ENCODE measurements at places on chromosomes 13 and 19.

GRCh38 chr19:14035706-14036105 lies 4.1 kb downstream of the IL27RA start:
- DNase-seq: no peak

DNA sequence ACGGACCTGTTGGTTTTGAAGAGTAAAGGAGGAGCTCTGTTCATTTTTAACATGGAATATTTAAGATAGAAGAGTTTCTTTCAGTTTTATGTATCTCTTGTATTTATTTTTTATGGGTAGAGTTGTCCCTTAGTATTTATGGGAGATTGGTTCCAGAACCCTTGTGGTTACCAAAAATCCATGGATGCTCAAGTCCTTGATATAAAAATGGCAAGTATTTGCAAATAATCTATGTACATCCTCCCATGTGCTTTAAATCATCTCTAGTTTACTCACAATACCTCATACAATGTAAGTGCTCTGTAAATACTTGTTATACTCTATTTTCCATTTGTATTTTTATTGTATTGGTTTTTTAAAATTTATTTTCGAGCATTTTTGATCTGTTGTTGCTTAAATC lies 63.1 kb downstream of the TM9SF2 start:
- no peak for DNase-seq

DNA sequence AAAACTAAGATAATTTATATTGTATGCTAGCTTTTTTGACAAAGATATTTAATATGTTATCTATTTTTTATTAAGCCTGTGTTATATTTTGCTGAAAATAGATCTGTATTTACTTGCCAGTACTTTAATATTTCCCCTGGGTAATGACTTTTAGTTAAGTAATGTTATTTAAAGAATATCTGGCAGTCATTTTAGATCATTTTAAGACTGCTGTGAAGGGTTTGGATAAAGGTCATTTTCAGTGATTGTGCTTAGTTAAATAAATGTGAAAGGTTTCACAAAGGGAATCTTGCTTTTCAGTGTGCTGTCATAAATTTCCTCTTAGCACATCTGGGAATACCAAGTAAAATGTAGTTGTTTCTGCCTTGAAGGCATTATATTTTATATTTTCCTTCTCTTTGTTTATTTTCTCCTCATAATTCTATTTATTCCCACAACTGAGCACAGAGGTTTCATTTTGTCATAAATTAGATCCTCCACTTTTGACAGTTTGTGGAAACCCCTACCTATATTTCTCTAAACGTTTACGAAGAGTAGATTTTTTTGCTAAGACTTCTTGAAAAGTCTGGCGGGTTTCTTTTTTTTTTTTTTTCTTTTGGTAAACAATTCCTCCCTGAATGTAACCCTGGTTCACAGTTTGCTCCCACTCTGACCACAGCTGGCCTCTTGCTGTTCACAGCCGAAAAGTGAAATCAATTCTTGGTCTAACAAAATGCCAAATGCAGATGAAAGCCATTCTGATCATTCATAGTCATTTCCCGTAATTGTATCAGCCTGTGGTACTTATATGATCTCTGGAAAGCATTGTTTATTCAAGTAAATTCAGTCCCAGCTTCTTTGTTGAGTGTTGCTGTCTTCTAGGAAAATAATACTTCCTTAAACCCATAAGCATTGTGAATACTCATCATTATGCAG lies 87.8 kb downstream of the MAB21L1 start:
- DNase-seq: no peak

DNA sequence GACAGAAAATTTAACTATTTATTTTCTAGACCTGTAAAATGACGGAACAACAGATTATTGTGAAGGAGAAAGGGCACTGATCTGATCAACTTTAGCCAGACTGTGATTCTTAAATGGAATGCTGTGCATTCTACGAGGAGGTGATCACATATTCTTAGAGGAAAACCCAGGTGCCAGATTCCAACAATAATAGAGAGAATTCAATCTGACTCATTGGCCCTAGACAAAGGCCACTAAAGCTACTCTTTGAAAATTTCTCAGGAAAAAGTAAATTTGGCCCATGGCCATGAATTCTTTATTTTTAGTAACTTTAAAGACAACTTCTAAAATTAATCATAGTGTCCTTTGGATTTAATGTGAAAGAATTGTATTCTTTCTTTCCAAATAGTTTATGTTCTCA lies 58.6 kb upstream of the POSTN start:
- no peak for DNase-seq

Measured in posterior cingulate gyrus (tissue), 11 donors.